Activated CD4-positive, alpha-beta T cell treated with anti-CD3 and anti-CD28 coated beads for 48 hours (primary cell): ENCODE measurements at places on chromosomes 11 and 22.
A peak's percentile ranks its signal among the peaks of the same experiment; 100 is the strongest.

- DNase-seq = no peak
Observed at GRCh38 chr11:132941024-132941646, 591.2 kb downstream of the OPCML start.

- no peak for DNase-seq
Observed at GRCh38 chr11:13228572-13228971, 49.0 kb upstream of the BMAL1 start.

DNA sequence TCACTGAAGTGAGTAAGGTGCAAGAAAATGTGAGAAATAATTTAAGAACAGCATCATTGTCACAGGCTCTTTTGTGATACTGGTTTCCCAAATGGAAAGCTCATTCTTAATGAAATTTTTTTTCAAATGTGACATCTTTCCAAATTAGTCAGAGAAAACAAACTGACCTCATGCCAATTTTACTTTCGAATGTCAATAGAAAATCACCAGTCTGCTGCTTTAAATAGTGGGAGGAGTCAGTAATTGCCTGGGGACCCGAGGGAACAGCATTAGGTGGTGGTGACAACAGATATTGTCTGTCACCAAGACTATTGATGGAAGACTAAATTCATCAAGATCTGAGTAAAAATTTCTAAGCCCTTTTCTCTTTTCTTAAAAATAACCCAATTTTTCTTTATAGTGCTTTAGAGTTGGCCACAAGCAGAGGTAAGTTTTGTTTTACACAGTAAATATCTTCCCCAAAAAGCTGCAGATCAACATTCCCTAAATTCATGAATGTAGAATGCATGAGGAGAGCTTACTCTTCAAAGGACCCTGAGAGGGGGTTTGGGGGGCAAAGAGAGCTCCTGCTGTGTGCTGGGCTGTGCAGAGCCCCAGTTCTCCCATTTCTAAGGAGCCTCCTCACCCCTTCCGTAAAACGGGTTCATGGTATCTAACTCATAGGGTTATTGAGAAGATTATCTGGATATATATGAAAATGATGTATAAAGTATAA is 95.1 kb downstream of the PIWIL4 start:
- DNase-seq = no peak

DNA sequence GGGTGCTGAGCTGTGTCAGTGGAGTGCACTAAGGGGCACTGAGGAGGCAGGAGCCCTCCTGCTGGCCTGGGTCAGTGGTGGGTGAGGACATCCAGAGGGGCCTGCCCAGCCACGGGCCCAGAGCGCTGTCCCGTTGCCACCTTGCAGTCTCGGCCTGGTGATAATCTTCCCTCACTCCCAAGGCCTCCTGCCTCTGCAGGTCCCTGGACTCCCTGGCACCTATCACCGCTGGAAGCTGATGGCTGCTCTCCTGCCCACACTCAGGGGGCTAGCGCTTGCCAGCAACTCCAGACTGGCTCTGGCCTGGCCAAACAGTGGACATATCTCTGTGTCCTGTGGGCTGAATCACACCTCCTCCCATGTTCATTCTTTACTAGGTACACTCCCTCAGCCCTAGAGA is 86.5 kb upstream of the PITPNB start:
- DNase-seq = no peak

GRCh38 chr11:125281831-125282595 is 117.5 kb downstream of the PKNOX2 start:
- DNase-seq = peak; percentile 18

- DNase-seq = no peak
Observed at GRCh38 chr11:31107649-31108048, 261.9 kb downstream of the DCDC1 start.

- DNase-seq = peak; percentile 28
Observed at GRCh38 chr11:83070731-83071566, 748 bp downstream of the RAB30 start.

GRCh38 chr11:100887659-100888058 is 200.6 kb downstream of the ARHGAP42 start:
- DNase-seq = no peak

- DNase-seq = no peak
Observed at GRCh38 chr11:81989093-81989492, 744.6 kb downstream of the FAM181B start.

DNA sequence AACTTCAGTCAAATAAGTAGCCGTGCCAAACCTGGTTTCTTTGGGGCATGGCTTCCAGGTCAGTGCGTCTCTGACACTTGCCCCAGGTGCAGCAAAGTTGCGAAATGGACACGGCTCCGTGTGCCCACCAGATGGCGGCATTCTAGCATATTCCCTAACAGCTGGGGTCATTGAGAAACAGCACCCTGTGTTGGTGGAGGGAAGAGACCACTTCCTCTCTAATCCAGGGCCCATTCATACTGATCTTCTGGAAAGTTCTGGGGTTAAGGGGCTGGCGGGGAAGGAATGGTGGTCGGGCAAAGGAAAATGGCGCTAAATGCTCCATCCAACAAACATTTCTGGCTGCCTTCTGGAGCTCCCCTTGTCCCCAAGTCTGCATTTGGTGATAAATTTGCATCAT is 141.2 kb upstream of the TIMP3 start:
- peak; percentile 70 for DNase-seq

- DNase-seq = no peak
Observed at GRCh38 chr22:28710576-28711191, 30.9 kb downstream of the CHEK2 start.

DNA sequence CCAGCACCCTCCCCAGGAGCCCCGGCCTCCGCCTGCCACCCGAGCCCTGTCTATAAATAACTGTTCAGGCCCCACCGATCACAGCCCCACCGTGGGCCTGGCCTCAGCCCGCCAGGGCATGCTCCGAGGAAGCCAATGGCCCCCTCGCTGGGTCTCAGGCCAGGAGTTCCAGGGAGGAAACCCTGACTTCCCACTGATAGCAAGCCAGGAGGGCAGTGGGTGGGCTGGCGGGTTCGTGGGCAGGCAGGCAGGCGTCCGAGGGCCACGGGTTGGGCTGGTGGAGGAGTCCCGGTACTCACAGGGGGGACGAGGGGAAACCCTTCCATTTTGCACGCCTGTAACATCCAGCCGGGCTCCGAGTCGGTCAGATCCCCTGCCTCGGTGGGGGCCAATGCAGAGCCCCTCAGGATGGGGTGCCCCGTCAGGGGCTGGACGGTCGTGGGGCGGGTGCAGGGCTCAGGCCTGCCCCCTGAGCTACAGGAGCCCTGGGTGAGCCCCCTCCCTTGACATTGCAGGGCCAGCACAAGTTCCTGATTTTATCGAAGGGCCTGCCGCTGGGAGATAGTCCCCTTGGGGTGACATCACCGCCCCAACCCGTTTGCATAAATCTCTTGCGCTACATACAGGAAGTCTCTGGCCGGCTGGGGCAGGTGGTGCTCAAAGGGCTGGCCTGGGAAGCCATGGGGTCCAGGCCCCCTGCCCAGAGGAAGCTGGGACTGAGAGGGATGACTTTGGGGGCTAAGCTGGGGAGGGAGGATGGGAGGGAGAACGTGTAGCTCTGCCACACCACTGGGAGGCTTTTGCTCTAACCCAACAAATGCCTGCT is at the start of gene SPI1:
SPI1 (minus strand) TSS at position 538 of the 826 bp plus-strand sequence; CDS start at position 344, 194 bp downstream.
- no peak for DNase-seq

- peak; percentile 76 for DNase-seq
Observed at GRCh38 chr11:60993615-60994014, 22.1 kb downstream of the CD6 start.

GRCh38 chr22:36464715-36465231 is 16.7 kb downstream of the TXN2 start:
- DNase-seq = no peak

GRCh38 chr22:24871611-24872205 is 65.7 kb downstream of the SGSM1 start:
- DNase-seq = no peak

DNA sequence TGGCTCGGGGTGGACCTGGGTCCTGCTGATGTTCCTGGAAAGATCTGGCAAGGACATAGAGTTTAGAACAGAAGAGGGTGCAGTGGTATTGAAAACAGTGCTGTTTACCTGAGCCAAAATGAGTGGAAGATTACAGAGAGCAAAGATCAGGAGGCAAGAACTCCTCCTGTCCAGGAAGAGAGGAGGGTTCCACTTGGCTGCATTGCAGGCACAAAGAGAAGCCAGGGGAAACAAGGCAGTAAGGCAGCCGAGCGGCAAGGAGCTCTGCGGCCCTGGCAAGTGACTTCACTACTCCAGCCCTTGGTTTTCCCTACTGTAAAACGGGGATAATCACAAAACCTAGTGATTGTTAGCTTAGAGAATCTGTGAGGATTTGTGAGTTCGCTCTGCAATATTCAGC is 3.7 kb upstream of the PACSIN2 start:
- DNase-seq = no peak

- no peak for DNase-seq
Observed at GRCh38 chr11:3126207-3126865, 38.8 kb downstream of the OSBPL5 start.

GRCh38 chr11:71355281-71355680 is 92.9 kb downstream of the DHCR7 start:
- no peak for DNase-seq

DNA sequence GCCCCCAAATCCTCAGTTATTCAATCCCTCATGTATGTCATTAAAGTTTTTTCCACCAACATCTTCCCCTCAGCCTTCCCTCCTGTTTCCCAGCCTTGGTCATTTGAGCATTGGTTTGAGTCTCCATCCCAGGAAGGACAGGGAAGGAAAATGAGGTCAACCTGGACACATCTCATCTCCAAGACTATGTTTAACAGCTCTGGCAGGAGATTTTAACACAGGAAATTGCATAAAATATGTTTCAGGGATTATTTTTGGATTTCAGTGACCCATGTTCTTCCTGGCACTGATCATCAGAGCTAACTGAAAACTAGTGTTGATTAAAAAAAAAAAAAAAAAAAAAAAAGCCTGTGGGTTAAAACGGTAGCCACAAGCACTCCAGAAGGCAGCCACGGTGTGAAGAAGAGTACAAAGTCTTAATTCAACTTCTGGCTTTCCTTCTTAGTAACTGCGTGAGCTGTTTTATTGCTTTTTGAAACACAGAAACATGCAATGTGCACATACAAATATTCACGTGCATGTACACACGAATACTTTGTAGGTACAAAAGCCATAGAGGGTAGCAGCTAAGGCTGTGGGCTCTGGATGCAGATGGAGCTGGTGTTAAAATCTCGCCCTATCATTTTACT is 164.4 kb upstream of the DDI1 start:
- DNase-seq = no peak

DNA sequence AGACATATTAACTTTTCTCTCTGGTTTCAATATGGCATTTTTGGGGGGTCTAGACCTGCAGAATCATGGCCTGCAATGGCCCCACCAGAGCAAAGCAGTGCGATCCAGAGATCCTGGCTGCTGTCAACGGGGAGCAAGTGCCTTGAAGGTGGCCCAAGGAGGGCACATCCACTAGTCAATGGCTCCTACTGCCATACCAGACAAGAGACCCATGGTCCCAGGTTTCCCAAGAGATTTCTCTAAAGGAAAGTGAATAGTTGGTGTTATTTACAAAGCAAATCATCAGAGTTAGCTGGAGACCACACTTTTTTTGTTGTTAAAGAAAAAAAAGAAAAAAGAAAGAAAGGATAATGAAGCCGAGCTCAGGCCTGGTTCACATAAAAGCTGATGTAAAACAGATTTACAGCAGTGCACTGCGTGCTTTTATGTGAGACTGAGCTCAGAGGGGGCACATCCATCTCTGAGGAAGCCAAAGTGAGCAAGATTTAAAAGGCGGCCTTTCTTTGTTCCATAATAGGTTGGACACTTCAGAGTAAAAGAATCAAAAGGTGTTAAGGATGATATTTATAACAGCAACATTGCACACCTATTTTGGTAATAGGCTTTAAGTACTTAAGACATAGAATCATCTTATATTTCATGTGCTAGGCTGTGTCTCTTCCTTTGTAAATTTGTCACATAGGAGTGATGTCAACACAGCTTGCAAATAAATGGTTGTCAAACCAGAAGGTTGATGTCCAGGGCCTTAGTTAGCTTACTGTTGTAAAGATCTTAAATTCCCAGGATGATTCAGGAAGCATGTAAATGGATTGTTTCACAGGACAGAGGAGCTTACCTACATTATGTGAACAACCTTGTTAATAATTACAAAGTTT is 201.3 kb upstream of the NTM start:
- no peak for DNase-seq

DNA sequence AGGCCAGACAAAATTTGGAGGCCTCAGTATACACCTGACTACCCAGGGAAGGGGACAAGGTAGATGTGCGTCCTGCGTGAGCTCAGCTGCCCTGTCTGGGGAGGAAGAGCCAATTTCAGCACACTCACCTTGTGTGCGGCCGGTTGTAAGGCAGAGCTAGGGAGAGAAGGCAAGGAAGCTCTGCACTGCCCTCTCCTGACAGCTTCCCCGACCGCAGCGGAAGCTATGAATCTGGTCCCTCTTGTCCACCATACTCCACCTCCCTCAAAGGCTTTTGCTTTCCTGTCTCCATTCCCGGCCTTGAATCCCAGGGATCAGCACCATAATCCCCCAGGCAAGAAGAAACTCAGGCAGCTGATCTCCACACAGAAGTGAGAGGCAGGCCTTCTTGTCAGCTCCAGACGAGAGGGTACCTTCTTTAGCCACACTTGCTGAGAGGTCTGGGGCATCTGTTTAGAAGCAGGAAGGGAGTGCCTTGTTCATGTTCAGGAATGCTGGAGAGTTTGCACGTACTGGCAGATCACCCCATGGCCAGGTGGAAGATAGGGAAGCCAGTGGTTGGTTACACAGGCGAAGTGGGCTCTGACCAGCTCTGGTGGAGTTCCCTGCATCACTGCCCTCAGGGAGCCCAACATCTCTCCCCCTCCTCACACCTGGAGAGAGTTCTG is 62.5 kb downstream of the FEZ1 start:
- peak; percentile 29 for DNase-seq

DNA sequence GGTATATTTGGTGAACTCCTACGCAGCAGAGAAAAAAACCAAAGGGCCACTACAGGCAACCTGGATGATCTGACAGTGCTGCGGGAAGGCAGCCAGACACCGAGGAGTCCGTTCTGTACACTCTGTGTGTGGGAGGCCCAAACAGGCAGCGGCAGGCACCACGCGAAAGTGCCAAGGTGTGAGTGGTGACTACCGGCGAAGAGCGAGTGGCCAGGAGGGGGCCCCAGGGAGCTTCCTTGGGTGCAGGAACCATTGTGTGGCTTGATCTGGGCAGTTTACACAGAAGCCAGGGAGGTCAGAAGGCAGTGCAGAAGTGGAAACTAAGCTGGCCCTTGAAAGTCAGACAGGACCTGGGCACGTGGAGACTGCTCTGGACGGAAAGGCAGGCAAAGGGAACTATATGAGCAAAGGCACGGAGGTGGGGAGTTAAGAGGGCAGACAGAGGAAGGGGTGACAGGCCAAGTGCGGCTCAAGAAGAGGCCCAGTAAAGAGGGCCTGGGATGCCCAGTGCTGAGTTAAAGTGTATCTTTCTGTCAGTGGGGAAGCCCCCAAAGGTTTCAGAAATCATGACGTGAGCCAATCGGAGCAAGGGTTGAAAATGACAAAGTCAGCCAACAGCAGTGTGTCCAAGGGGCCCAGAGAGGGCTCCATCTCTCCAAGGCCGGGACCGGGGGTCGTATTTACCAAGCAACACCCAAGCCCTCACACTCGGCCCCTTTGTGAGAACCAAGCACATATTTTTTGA is 10.6 kb downstream of the TMEM184B start:
- DNase-seq = peak; percentile 68

GRCh38 chr11:62010935-62011528 is 43.6 kb upstream of the FTH1 start:
- no peak for DNase-seq
